ENCODE measurements at places on chromosomes 5 and 9.
A peak's percentile ranks its signal among the peaks of the same experiment; 100 is the strongest.

DNA sequence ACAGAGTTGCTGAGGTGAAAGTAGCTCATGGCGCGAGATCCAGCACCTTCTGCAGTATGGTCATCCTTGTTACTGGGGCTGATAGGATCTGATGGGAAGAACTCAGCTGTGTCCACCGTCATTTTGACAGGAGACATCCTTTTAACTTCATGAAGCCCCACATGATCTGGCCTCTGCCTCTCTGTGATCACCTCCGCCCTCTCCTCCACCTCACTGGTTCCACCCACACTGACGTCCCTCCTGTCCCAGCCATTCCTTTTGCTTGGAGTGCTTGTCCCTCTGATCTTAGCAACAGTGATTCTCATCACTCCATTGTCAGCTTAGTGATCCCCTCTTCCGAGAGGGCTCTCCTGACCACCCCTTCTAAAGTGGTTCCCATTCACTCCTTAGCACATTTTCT lies 25.8 kb downstream of the NEUROG1 start:
- DNase-seq = no peak

DNA sequence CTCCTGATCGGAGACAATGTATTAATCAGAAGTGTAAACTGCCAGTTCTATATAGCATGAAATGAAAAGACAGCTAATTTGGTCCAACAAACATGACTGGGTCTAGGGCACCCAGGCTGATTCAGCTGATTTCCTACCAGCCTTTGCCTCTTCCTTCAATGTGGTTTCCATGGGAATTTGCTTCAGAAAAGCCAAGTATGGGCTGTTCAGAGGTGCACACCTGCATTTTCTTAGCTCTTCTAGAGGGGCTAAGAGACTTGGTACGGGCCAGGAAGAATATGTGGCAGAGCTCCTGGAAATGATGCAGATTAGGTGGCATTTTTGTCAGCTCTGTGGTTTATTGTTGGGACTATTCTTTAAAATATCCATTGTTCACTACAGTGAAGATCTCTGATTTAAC lies 22.4 kb downstream of the IL7R start:
- no peak for DNase-seq

GRCh38 chr9:37920471-37921167 lies 16.7 kb upstream of the SLC25A51 start:
- DNase-seq = no peak

DNA sequence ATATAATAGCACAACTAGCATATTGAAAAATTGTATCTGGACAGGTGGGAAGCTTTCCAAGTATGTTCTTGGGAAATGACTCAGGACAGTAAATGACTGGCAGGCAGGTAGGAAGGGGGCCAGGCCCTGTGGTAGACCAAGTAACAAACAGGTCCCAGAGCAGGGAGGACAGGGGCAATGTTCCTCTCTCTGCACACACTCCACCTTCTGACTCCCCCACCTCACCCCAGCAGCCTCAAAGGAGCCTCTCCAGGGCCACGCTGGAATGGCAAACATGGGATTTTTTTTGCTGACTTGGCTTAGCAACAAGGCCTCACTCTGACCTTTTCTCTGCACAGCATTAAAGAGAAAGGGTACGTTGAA lies 31.1 kb upstream of the IQGAP2 start:
- DNase-seq = peak; percentile 33

- DNase-seq = no peak
Observed at GRCh38 chr5:172583931-172584511, 57.0 kb upstream of the NEURL1B start.

- no peak for DNase-seq
Observed at GRCh38 chr5:149594206-149594895, 13.1 kb downstream of the ARHGEF37 start.

DNA sequence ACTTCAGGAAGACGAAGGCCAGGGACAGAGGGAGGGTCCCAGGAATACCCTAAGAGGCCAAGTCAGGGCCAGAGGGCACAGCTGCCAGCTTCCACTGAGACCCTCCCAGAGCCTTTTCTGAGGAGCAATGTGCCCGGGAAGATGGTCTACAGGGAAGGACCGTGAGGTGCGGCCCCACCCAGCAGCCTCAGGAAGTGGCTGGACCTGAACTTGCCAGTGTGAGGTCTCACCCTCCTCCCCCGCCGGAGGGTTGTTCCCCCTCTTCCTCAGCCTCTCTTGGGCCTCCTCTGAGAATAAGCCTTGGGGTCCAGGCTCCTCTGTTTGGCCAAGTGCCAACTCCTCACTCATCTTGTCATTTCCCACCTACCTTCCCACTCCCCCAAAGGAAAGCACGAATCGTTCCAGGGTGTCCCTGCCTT lies 13.4 kb upstream of the SLC25A51 start:
- no peak for DNase-seq

- no peak for DNase-seq
Observed at GRCh38 chr9:8252445-8252844, 452.9 kb upstream of the DMAC1 start.

- DNase-seq = no peak
Observed at GRCh38 chr9:132592451-132592850, 10.0 kb downstream of the BARHL1 start.

GRCh38 chr5:175734016-175734415 lies 76.1 kb downstream of the HRH2 start:
- DNase-seq = no peak

GRCh38 chr9:91734371-91734981 lies 215.6 kb downstream of the ROR2 start:
- peak; percentile 44 for DNase-seq

DNA sequence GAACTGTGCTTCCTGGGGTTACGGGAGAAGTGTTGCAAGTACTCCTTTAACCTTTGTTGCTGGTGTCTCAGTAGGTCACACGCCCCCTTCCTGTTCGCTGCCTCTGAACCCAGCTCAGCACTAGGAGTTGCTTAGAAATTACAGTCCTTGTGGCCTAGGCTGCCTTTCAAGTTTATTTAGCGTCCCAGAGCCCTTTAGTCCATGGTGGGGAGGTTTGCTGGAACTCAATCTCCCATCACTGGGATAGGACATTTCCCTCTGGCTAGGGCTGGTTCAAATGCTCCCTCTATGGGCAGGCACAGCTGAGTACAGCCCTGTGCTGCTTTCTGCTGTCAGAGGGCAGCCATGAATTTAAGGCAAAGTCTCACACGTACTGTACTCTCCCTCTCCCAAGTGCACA lies 4.7 kb downstream of the IFNA8 start:
- DNase-seq = no peak

GRCh38 chr5:158770506-158770905 lies 329.2 kb downstream of the EBF1 start:
- peak; percentile 4 for DNase-seq

DNA sequence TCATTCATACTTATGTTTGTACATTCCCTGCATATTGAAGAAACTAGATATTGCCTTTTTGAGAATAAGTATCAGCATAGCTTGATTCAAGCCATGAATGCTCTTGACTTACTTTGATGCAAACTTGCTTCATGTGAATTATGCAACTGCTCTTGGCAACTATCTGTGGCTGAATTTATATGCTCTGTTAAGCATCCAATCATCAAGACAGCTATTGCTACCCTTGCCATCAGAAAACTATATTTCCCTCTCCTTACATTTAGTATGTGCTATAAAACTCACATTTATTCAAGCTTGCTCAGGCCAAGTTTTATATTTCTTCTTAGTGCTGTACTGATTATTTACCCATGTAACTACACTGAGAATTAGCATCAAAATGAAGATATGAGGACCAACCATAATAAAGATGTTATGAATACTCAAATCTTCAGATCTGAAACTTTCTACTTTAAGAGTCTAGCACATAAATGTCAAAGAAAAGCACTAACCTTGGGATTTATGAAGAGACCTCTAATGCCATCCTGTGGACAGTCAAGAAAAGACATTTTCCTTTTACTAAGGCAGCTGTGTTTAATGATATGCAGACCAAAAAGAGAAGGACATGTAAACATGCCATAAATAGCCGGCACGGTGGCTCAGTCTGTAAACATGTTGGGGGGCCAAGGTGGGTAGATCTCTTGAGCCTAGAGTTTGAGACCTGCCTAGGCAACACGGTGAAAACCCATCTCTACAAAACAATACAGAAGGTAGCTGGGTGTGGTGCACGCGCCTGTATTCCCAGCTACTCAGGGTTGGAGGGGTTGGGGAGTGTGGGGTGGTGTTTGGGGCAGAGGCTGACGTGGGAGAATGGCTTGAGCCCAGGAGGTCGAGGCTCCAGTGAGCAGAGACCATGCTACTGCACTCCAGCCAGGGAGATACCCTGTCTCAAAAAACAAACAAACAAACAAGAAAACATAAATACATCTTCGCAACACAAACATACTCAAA lies 267.0 kb upstream of the TYRP1 start:
- DNase-seq = peak; percentile 22

- no peak for DNase-seq
Observed at GRCh38 chr5:6019612-6020011, 358.7 kb downstream of the MED10 start.

DNA sequence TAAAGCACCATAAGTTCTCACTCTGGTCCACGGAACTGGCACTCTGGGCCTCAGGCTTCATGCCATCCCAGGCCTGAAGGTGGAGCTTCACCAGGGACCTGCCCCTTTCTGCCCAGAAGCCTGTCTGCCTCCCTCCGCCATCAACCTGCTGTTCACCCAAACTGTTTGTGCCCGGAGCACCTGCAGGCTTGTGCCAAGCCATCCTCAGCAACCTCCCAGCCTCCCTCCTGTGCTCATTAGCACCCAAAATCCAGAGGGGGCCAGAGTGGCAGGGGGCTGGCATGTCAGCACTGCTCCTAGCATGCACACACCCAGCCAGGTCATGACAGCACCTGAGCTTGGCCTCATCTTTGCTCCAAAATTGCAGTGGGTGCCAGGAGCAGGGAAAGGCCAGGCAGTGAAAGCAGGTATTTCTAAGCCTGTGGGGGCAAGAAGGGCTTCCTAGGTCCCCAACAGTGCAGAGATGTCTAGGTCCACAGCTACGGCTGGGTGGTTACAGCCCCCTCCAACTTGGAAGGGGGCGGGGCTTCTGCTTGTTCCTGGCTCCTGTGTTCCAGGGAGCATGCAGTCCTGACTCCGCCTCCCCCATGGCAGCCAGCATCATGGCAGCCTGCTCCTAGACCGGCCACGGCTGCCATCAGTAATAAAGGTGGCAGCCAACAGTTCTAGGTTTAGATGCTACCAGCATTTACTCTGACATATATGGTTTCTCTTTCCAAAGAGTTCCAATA lies 85.1 kb downstream of the GIN1 start:
- no peak for DNase-seq

GRCh38 chr9:134942011-134942787 lies 24.5 kb upstream of the FCN1 start:
- DNase-seq = no peak

DNA sequence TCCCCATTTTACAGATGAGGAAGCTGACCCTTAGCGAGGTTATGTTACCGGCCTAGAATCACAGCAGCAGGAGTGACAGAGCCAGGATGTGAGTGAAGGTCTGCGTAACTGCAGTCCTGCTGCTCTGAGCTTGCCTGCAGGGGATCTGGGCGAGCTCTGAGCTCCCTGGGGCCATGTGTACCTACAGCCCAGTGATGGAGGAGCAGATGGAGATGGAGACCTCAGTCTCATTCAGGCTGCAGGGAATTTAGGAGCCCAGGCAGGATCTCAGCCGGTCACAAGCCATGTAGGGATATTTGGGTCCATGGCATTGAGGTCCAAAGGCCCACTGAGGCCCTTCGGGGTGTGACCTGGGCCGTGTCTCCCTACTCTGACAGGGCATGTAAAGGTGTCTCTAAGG lies 170.6 kb downstream of the CACNA1B start:
- no peak for DNase-seq

- no peak for DNase-seq
Observed at GRCh38 chr9:91720751-91721705, 229.0 kb downstream of the ROR2 start.

- DNase-seq = peak; percentile 19
Observed at GRCh38 chr5:40089269-40089668, 590.4 kb upstream of the PTGER4 start.
